ENCODE measurements at places on chromosomes 3 and 15.

DNA sequence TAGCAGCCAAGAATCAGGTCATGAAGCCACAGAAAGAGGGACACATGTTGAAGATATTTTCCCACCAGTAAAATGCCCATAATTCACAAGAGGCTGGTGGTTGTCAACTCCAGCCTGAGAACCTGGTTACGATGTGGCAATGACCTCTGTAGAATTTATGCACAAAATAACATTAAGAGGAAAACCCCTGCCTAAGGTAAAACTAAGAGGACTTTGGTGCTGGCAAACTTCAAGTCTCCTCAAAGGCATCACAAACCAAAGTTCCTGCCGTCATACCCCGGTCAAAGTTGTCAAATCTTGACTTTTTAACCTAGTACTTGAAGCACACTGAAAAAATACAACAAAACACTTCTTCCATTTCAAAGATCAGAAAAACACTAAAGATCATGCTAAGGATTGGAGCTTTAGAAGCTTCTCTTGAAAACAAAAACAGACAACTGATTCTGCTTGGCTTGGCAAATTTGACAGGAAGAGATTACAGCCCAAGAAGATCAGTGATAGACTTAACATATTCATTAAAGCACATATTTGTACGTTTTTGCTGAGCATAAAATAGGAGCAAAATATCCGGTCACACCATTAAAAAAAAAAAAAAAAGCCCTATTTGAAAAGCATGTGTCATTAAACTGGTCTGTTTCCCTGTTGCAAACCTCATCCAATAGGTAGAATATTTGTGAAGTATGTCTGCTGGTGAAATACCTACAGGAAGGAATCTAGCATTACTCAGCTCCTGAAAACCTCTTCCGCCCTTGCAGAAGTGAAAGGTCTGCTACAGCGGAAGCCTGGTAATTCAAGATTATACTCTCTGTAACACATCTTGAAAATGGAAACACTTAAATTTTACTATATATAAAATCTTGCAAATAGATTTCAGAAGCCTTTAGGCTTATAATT, 22.8 kb downstream of the EIF4E3 start:
- peak; percentile 12 for DNase-seq

DNA sequence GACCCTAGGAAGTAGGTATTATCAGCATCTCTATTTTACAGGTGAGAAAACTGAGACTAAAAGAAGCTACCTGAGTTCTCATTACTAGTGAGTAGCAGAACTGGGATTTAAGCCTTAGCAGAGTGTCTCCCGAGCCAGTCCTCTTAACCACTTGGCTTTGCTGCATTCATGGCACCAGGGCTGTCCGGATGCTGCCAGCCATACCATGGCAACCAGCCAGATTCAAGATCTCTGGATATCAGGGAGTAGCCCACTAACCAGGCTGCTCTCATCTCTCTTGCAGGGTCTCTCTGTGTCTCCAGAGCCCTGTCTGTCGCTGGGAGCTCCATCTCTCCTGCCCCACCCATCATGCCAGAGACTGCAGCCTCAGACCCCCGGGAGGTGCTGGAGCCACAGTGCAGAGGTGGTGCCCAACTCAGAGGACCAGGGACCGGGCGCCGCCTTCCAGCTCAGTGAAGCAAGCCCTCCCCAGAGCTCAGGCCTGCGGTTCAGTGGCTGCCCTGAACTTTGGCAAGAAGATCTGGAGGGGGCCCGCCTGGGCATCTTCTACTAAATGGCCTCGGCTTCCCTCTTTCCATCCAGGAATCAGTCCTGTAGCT, 1.7 kb downstream of the MESP2 start:
- no peak for DNase-seq

DNA sequence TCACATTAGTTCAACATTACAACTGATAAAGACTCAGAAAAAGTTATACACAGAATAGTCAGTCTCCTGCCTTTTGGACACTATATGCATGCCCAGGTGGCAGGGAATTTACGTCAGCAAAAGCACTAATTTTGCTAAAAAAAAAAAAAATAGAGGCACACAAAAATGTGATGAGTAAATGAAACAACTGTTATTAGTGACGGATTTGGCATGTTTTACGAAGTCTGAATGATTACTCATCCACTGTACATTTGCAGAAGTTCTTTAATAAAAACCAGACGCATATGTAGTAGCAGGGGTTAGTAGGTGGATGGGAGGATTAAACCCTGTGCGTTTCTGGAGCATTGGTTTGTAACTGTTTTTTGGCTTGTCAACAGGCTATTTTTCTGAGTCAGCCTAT, 99.0 kb downstream of the MITF start:
- DNase-seq, result no peak

- DNase-seq, result no peak
Observed at GRCh38 chr3:129106866-129107565, 14.6 kb downstream of the RAB43 start.

DNA sequence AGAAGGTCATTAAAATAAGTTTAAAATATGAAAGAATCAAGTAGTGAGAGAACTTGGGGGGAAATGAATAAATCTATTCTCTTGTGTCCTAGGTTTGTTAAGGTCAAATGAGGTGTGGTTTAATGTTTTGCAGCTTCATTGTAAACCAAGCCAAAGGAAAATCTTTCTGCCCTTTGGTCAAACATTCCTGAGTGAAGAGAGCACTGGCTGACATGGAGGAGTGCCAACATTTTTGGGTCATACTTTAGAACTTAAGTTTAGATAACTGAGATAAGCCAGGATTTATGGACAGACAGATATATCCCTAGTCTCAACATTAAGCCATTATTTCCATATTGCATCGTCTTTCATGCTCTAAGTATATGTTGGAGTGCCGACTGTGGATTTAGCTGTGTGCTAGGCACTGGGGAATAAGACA, 66.4 kb downstream of the PTPRG start:
- DNase-seq, result no peak

- no peak for DNase-seq
Observed at GRCh38 chr3:188923671-188924070, 248.1 kb upstream of the TPRG1 start.

GRCh38 chr3:44337248-44337785, 1.2 kb upstream of the TCAIM start:
- DNase-seq, result no peak

GRCh38 chr3:52246264-52246620, 683 bp downstream of the PPM1M start:
- no peak for DNase-seq

- DNase-seq, result no peak
Observed at GRCh38 chr3:108065096-108065495, 25.7 kb downstream of the CD47 start.

GRCh38 chr3:49781415-49782199, 4.7 kb downstream of the IP6K1 start:
- no peak for DNase-seq

GRCh38 chr15:99981839-99982658, 248.8 kb upstream of the LYSMD4 start:
- DNase-seq, result no peak

- DNase-seq, result no peak
Observed at GRCh38 chr15:44029940-44030568, 165.0 kb downstream of the FRMD5 start.

- no peak for DNase-seq
Observed at GRCh38 chr15:67370206-67370954, 115.8 kb downstream of the IQCH start.

- no peak for DNase-seq
Observed at GRCh38 chr3:11212784-11213183, 58.5 kb downstream of the HRH1 start.

DNA sequence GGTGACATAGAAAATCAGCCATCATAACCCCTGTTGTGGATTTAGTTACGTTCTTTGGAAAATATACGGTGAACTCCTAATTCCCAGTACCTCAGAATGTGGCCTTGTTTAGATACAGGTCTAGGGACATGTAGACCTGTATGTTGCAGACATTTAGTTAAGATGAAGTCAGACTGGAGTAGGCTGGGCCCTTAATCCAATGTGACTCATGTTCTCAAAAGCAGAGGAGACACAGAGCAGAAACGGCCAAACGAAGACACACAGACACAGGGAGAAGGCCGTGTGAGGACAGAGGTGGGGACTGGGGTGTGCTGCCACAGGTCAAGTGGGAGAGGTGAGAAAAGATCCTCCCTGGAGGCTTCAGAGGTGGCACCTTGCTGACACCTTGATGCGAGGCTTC, 119.0 kb upstream of the PROK2 start:
- no peak for DNase-seq

DNA sequence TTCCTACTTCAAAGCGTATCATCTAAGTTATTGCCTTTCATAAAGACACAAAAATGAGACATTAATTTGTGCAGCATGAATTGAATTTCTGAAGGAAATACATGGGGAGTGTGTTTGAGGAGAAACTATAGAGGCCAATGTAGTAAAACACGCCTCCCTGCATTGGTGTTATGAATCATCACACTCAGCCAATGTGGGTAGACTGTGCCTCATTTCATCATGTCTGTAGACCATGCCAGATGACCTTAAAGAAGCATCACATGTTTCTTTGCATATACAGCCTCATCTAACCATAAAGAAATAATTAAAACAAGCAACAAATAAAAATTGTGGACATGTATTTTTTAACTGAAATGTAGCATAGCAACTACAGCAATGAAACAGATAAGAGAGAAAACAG, 486.0 kb upstream of the ADAMTS9 start:
- no peak for DNase-seq

- no peak for DNase-seq
Observed at GRCh38 chr3:12708584-12709192, 44.8 kb upstream of the RAF1 start.

GRCh38 chr3:45547764-45548680, 46.5 kb upstream of the LIMD1 start:
- no peak for DNase-seq

DNA sequence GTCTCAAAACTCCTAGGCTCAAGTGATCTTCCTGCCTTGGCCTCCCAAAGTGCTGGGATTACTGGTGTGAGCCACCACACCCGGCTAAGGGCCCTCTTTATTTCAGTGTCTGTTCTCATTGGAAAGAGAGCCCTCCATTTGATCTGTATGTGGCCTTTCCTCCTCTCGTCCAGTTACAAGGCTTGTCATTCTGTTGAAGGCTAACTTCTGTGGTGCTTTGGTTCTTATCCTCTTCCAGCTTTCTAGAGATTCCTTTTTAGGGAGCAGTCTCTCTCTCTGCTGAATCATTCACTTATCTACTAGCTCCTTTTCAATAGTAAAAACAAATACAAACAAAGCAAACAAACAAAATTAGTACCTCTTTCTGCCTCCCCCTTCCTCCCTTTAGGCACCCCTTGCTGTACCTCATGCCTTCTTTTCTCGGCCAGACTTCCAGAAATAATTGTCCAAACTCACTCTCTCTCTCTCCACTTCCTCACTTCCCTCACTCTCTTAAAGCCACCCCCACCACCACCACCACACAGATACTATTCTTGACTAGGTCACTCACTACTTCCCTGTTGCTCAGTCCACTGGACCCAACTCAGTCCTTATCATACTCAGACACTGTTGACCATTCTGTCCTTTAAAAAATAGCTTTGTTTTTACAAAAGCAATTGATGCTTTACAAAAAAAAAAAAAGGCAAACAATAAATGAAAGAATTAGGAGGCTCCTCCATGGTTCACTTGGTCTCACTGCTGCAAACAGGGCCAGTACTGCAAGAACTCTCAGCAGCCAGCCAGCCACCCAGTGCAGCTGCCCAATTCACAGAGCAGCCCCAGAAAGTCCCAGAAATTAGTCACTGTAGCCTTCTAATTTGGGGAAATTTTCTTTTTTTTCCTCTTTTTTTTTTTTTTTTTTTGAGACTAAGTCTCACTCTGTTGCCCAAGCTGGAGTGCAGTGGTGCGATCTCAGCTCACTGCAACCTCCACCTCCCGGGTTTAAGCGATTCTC, 31.7 kb upstream of the RAB11A start:
- no peak for DNase-seq

GRCh38 chr15:23402140-23402539, 44.9 kb downstream of the GOLGA6L2 start:
- DNase-seq, result no peak

GRCh38 chr15:99928429-99928981, 195.3 kb upstream of the LYSMD4 start:
- peak; percentile 87 for DNase-seq

DNA sequence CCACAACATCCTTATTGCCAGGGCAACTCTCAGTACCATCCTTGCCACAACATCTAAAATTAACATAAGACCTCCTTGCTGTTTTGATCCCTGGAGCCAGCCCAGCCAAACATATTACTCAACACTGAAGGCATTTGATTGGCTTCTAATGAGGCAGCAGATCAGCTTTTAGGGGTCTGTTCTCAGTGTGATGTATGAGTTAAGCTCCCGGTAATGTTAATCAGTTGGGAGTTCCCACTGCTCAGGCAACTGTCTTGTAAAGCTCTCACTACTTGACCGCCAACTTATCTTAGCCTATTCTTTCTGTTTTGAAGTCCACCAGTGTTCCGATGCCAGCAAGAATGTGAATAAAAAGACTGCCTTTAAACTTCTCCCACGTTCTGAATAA, 158.9 kb downstream of the FOXB1 start:
- DNase-seq, result no peak

DNA sequence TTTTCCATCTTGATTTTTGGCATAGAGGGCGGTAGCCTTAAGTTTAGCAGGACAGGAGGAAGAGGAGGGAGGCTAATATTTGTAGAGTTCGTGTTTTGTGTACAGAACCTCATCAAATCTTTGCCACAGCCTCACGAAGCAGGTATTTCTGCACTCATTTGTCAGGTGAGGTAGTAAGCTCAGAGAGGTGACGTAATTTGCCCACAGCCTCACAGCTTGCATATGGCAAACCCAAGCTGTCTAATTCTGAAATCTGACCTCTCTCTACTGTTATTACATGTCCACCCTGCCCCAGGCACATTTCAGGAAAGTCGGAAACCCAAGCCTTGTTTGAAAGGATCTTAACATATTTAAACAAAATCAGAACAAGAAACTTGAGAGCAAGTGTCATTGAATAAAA, 91.1 kb upstream of the TPM1 start:
- no peak for DNase-seq

DNA sequence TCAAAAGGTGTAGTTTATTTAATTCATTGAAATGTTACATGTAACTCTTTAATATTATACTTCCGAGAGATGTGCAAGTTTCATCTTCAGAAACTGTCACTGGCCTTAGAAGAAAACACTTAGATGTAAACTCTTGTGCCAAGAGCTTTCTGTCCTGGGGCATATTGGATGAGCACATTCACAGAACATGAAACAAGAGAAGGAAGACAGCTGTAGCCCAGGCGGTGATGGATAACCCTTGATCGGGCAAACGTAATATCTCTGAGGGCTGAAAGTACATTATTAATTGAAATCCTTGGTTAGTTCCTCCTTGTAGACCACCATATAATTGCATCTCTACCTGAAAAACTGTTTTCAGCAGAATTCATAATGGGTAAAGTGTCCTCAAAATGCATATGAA, 67.4 kb downstream of the MECOM start:
- no peak for DNase-seq

GRCh38 chr15:85172846-85173490, 191.3 kb downstream of the PDE8A start:
- DNase-seq, result no peak
